ENCODE measurements at places on chromosomes 16 and 17. TPM values are rescaled to one million over a fixed set of nuclear protein-coding genes. Genes with fewer than 3 reads are reported as not detected.

Gene TEX14
- 0.10 TPM for total RNA-seq

Gene KRTAP2-2
- total RNA-seq, result not detected

Gene SMIM36
- not detected for total RNA-seq

Gene CCL16
- not detected for total RNA-seq

Gene ICAM2
- total RNA-seq, result 52.9 TPM

Gene CA4
- not detected for total RNA-seq

Measured in activated naive CD8-positive, alpha-beta T cell treated with anti-CD3 and anti-CD28 coated beads for 36 hours (primary cell).